ENCODE measurements at places on chromosomes 7 and 10. TPM values are rescaled to one million over a fixed set of nuclear protein-coding genes. Genes with fewer than 3 reads are reported as not detected.

The LAMB1 gene
- total RNA-seq = 224 TPM

The ARHGAP22 gene
- total RNA-seq = 9.5 TPM

The PRLHR gene
- not detected for total RNA-seq

The KLLN gene
- total RNA-seq = 0.34 TPM

The FOXI2 gene
- not detected for total RNA-seq

The GPR26 gene
- under 0.01 TPM for total RNA-seq

The ABCF2 gene
- total RNA-seq = 64.9 TPM

The PANK1 gene
- 8.2 TPM for total RNA-seq

The SCIN gene
- 3.2 TPM for total RNA-seq

The DNAH11 gene
- total RNA-seq = 7.3 TPM

The PLXNA4 gene
- under 0.01 TPM for total RNA-seq

The RBM20 gene
- total RNA-seq = under 0.01 TPM

The ANXA8 gene
- 267 TPM for total RNA-seq

The FAM25A gene
- total RNA-seq = 342 TPM

The ELFN1 gene
- under 0.01 TPM for total RNA-seq

The ENKUR gene
- 0.07 TPM for total RNA-seq

The TMEM130 gene
- not detected for total RNA-seq

The C10orf90 gene
- not detected for total RNA-seq

The MYO3A gene
- not detected for total RNA-seq

The ARMC3 gene
- under 0.01 TPM for total RNA-seq

The MKI67 gene
- 0.14 TPM for total RNA-seq

The TCERG1L gene
- not detected for total RNA-seq

The PVRIG gene
- total RNA-seq = not detected

The CSGALNACT2 gene
- 17.4 TPM for total RNA-seq

The FXYD4 gene
- not detected for total RNA-seq

The BICC1 gene
- 3.8 TPM for total RNA-seq

The MPP7 gene
- total RNA-seq = 13.7 TPM

The GBX1 gene
- not detected for total RNA-seq

The OR2A1 gene
- total RNA-seq = not detected

The ABCB1 gene
- total RNA-seq = not detected

The CPA4 gene
- 21.3 TPM for total RNA-seq

The LRRD1 gene
- under 0.01 TPM for total RNA-seq

The GPC2 gene
- 2.1 TPM for total RNA-seq

The SUN3 gene
- 1.4 TPM for total RNA-seq

The LBX1 gene
- total RNA-seq = not detected

The LRRTM3 gene
- total RNA-seq = not detected

The RPEL1 gene
- total RNA-seq = under 0.01 TPM

The CLRN3 gene
- not detected for total RNA-seq
